ENCODE measurements at places on chromosomes 4 and X.
A peak's percentile ranks its signal among the peaks of the same experiment; 100 is the strongest.

GRCh38 chr4:25180524-25181131 lies 20.4 kb upstream of the SEPSECS start:
- DNase-seq = peak; percentile 41

DNA sequence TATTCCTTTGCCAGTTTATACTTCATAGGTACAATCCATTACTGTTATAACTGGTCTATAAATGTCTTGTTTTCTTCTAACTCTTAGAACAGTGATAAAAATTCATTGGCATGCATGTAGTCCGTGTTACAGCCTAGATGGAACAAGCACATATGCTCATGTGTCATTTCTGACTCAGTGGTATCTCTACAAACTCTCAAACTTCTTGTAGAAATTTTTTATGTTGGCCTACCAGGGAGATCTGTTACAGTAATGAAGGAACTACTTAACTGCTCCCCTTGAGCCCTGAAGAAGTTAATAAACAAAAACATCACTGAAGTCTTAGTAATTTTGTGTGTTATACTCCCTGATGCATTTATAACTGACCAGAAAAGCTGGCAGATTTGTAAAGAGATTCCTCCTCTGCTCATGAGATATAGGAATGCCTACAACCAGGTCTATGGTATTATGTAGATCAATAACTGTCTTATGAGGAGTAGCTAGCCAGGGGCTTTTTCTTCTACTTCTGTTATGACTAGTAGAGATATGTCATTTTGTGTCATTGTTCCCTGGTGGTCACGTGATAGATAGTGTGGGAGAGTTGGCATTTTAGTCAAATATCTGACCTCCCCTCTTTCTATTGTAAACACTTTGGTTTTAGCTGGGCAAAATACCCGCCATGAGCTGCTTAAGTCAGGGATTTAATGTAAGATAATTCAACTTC lies 53.7 kb upstream of the FAAH2 start:
- DNase-seq = no peak

DNA sequence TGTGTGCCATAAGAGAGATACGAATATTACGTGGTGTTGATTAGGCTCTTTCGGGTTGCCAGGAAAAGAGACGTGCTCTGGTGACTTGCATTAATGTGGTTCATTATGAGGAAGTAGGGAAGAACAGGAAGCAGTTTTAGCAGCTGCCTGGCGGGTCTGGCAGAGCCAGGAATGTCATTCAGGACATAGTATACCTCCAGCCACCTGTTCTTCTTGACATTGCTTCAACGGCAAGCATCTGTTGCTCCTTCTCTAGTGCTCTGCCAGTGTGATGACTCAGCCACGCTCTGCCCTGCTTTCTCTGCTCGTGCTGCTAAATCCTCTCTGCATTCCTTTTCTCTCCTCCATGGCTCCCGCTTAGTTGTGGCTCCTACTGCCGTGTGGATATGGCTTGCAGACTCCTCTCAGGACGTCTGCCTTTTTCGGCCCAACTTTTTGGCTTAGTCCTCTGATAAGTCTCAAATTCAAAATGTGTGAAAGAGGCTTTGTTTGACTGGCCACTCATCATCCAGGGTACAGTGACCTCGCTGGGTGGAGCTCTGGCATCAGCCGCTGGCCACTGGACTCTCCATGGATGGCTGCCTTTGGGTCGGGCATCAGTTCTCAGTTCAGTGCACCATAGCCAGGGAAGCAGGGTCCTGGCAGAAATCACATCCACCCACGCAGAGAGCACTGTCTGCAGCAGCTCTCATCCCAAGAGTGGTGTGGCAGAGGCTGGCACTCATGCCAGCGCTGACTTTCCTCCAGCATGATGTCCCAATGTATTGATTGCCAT lies 89.3 kb upstream of the KLF3 start:
- no peak for DNase-seq

GRCh38 chr4:3361896-3362295 lies 69.1 kb downstream of the RGS12 start:
- no peak for DNase-seq

Data from naive thymus-derived CD8-positive, alpha-beta T cell (primary cell).